ENCODE measurements at places on chromosomes 6 and 20.

- DNase-seq: peak; percentile 84
Measured at GRCh38 chr6:30720738-30721197, 616 bp downstream of the TUBB start.

- DNase-seq: no peak
Measured at GRCh38 chr20:53642196-53643030, 48.8 kb upstream of the ZNF217 start.

DNA sequence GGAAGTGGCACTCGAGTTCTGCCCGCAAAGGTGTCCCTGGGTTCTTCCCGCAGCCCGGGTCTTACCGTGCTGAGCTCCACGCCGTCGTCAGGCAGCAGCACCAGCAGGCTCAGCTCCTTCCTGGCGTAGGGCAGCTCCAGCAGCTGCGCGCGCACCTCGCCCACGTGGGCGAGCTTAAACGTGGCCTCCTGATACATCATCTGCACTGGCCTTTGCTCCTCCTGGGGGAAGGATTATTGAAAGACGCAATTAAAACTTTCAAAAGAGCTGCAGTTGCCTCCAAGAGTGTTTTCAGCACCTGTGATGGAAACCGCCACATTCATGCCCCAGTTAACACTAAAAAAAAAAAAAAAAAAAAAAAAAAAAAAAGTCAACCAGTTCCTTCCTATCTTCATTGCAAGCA lies 11.3 kb downstream of the SERPINB9 start:
- DNase-seq: peak; percentile 71

DNA sequence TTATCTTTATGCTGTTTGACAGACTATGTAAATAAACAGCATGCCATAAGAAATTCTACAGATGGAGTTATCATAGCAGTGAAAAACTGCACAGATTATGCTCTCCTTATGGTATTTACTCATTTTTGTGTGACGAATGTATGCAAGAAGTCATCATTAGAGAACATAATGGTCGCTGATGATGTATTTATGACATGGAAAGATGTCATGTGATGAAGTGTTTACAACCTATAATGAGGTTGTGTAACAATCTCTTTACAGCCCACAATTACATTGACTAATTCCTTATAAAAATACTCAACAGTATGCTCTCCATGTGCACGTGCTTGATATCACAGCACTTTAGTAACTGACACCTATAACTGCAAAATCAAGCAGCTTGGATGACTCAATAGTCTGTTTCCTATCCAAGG lies 192.4 kb downstream of the BMP2 start:
- DNase-seq: no peak

All from activated T-cell treated with anti-CD3 and anti-CD28 coated beads, Interleukin-2, amount 50 U/mL, for 24 hours (primary cell).